ENCODE measurements at places on chromosomes 11 and 22. TPM values are rescaled to one million over a fixed set of nuclear protein-coding genes. Genes with fewer than 3 reads are reported as not detected.
A peak's percentile ranks its signal among the peaks of the same experiment; 100 is the strongest.

DNA sequence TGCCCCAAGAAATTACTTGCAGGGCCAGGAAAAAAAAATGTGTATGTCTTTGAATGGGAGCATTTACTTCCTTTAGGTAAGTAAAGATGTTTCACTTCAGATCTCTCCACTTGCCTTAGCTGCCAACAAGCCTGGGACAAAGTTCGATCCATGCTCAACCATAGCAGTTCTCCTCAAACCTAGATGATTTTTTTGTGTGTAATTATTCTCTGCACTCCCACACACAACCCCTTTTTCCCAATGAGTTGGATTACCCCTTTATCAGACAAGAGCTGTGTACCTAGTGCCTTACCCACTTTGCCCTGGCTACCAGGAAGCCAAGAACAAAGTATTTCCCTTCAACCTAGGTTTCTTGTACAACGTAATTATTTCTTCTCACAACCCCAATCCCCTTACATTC, 35.6 kb downstream of the TPBGL start:
- DNase-seq: peak; percentile 5

DNA sequence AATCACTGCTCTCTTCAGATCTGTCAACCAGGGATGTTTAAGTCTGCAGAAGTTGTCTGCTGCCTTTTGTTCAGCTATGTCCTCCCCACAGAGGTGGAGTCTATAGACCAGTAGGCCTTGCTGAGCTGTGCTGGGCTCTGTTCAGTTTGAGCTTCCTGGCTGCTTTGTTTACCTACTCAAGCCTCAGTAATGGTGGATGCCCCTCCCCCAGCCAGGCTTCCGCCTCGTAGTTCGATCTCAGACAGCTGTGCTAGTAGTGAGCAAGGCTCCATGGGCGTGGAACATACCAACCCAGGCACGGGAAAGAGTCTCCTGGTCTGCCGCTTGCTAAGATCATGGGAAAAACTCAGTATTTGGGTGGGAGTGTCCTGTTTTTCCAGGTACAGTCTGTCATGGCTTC, 27.6 kb upstream of the CASP12 start:
- DNase-seq: no peak

- DNase-seq: no peak
These were observed 41.6 kb downstream of the FDX1 start for GRCh38 chr11:110471371-110471770.

- DNase-seq: no peak
These were observed 1.7 kb upstream of the GAB2 start for GRCh38 chr11:78419327-78419726.

Gene MMP27
- total RNA-seq: not detected

DNA sequence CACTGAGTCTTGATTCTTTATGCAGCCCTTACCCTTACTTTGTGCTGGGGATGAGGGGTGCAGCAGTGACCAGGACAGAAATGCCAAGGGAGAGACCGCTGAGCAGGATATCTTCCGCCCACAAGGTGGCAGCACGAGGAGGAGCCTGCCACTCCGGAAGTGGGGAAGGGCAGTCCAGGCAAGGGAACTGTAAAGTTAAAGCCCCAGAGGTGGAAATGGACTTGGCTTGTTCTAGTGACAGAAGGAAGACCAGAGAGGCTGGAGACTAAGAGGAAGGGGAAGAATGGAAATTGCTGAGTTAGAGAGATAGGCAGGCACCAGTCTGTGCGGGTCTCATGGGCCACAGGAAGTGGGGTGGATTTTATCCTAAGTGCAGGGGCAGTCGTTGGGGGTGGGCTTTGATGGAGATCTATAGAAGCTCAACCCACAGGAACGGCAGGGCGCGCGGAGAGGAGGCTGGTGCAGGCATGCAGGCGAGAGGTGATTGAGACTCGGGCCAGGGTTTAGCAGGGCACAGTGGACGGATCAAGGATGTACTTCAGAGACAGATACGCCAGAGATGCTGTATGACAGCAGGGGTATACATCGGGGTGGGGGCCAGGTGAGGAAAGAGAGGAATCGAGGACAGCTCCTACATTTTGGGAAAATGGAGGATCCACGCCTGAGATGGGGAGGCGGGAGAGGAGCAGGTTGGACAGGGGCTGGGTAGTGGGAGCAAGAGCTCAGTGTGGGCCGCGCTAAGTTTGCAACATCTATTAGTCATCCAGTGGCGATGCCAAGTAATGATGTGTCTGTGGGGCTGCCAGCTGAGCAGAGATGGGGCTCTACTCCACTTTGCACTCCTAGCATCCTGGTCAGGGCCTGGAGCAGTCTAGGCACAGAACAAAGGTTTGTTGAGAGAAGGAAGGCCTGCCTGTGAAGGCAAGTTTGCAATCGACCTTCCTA, 3.3 kb upstream of the GRK2 start:
- peak; percentile 78 for DNase-seq

- no peak for DNase-seq
These were observed 1.3 kb downstream of the CDHR5 start for GRCh38 chr11:623349-623869.

- no peak for DNase-seq
These were observed 524 bp upstream of the SLC25A17 start for GRCh38 chr22:40819599-40820140.

DNA sequence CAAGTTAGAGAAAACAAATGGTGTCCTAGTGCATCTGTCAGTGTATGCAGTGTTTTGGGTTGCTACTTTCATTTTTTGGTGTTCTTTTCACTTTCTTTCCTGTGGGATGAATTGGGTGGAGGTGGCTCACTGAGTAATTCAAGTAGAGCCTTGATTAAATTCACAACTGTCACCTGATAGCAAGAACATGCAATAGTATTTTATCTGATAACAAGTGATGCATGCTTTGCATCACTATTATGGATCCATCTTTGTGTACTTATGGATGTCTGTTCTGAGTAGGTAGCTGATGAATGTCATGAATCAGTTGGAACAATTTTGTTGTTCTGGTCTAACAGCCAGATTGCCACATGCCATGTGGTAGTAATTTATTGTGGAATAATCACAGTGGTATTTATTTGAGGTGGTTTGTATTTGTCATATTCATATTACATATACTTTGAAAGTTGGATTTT, 87.5 kb downstream of the DDX10 start:
- DNase-seq: no peak

DNA sequence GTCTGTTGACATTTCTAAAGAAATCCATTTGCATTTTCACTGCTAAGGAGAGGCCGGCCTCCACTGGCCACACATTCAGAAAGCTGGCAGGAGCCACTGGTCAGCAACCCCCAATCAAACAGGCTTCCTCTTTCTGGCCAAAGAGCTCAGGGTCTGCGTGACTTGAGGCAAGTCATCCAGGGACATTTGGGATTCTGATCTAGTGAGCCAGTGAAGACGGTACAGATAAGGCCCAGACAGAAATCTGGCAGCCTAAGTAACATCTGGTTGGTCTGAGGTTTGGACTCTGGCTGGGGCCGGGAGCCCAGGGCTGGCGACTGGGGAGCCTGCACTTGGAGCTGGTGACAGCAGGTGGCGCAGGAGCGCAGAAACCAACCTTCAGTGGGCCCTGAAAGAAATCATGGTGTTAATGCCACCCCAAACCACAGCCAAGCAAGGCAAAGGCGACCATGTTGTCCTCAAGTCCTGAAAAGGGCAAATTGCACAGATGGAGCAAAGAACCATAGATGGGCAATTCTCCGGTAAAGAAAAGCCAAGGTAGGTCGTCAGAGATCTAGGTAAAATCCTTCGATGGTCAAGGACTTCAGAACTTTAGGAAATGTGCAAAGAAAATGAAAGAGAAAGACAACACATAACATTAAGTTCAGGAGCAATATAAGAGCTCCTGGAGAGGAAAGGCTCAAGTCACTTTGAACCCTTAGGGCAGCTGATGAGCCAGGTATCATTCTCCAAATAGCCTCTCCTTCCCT, 99.4 kb upstream of the BLID start:
- peak; percentile 49 for DNase-seq

Gene MIOX
- total RNA-seq: not detected

DNA sequence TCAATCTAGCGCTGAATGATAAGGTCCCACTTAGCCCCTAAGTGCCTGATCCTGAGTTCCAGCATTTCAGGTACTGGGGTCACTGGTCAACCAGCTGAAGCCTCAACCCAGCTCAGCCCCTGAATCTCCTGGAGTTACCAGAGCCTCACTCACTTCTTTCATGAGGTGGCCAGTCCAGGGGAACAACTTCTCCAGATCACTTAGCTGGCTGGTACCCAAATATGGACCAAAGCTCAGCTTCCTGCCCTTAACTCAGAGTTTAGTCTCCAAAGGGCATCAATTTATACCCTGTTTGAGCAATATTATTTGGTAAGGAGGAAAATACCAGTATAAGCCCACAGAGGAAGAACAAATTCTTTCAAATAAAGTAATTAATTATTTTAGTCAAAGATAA, 105.6 kb downstream of the SLC1A2 start:
- no peak for DNase-seq

DNA sequence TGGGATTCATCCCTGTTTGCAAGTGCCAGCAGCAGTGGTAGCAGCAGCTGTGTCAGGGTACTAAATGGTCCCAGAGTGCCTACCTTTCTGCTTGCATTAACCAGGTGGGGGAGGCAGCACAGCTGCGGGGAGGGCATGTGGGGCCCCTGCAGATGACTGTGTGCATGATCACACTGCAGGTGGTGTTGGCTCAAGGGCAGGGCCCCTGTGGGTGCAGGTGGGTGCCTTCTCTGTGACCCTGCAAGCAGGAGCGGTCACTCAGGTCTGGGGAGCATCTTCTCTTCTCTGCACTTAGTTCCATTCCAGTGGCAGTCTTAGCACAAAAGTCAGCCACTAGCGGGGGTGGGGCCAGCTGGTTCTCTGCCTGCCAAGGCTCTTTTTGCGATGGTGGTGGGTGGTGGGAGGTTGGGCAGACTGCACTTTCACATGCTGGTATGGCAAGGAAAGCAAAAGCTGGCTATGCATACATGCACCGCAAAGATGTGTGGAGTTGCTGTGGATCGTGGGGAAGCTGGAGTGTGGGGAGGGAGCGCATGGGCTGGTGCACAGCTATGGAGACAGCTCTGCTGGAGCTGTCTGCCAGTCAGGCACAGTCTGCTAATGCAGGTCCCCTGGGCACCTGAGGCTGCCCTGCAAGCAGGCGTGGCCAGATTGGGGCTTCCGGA, 157.1 kb downstream of the DYNC2H1 start:
- DNase-seq: no peak

Gene MARK2
- 62.3 TPM for total RNA-seq

Gene MS4A4E
- not detected for total RNA-seq

Gene CREB3L1
- total RNA-seq: not detected

DNA sequence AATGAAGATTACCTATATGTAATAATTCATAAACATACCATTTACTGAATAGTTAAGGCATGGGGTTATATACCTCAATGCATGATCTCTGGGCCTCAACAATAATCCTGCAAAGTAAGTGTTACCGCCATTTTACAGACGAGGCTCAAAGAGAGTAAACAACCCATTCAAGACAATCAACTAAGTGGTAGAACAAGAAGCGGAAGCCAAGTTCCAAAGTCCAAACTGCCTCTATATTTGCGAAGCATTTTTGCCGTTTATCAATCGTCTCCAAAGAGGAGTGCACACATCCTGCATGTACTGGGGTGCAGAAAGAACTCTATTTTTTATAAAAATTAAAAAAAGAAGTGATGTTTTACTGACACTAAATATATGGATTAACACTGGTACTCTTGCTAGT, 27.5 kb upstream of the P4HA3 start:
- DNase-seq: no peak

Gene SBF1
- 221 TPM for total RNA-seq

Gene FXYD2
- 31.2 TPM for total RNA-seq

Gene SEPTIN3
- total RNA-seq: 0.42 TPM

- peak; percentile 78 for DNase-seq
These were observed 789 bp upstream of the KDM2A start for GRCh38 chr11:67118181-67118766.

GRCh38 chr11:9868641-9869040, 204.8 kb downstream of the SWAP70 start:
- DNase-seq: no peak

- no peak for DNase-seq
These were observed 59.6 kb upstream of the SHANK2 start for GRCh38 chr11:71311928-71312510.

DNA sequence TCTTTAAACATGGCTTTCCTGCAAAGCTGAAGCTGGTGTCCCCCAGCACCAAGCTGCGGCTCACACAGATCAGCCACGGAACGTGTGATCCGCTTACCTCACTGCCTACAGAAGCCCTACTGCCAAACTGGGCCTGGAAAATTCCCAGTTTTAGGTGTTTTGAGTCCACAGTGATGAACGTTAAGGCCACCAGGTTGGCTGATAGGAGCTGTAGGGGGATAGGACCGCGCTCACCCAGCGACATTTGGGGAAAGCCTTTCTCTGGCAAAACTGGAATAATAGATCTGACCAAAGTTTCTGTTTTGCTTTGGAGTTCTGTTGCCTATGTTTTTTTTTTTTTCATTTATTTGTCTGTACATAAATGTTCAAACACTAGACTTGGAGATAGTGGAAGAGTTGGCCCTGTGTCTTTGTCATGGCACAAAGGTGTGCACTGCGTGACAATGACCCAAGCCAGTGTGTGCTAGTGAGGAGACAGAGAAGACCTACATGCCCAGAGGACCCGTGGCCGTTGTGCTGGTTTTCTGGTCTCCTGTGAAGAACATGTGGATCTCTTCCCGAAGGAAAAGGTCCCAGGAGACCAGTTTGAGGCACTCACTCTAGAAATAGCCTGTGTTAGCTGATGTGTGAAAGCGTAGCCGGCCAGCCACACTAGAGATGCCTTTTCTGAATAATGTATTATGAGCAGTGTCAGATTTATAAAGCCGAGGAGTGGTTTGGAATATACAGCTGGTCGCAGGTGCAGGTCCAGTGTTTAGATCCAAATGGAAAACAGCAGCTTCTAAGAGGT, 15.0 kb downstream of the ASPHD2 start:
- no peak for DNase-seq

- DNase-seq: no peak
These were observed 36.9 kb downstream of the ARFGAP3 start for GRCh38 chr22:42820045-42820763.

DNA sequence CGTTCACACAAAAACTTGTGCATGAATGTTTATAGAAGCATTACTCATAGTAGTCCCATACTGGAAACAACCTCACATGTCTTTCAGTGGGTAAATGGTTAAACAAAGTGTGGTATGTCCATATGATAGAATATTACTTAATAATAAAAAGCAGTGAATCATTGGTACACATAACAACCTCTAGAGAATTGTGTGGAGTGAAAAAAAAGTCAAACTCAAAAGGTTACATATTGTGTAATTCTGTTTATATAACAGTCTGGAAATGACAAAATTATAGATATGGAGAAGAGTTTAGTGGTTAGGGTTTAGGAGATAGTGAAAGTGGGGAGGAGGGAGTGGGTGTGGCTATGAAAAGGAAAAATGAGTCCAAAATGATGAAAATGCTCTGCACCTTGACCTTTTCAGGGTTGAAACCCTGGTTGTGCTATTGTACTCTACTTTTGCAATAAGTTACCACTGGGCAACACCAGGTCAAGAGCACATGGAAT, 243.4 kb upstream of the DDI1 start:
- no peak for DNase-seq
